ENCODE measurements at places on chromosomes 12 and 14.
A peak's percentile ranks its signal among the peaks of the same experiment; 100 is the strongest.

GRCh38 chr14:34111953-34112352, 161.1 kb upstream of the EGLN3 start:
- no peak for DNase-seq

GRCh38 chr12:90729736-90730135, 225.2 kb downstream of the CCER1 start:
- no peak for DNase-seq

DNA sequence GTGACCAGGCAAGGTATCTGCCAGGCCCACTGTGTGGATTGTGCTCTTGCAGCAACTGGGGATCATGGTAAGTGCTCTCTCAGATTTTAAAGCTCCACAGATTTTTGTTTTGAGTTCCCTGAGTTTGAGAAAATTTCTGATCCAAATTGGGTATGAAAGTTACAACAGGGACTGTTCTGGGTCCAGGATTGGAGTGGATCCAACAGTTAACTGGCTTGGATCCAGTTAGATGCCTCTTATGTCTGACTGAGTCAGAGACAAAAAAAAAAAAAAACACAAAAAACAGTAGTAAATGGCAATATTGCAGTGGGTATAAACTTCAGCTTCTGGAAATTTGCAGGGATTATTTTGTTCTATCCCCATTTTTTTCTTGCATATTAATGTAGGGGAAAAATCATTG, 598.8 kb downstream of the C12orf50 start:
- no peak for DNase-seq

- no peak for DNase-seq
These were observed 15.8 kb upstream of the OAS2 start for GRCh38 chr12:112962561-112962960.

- DNase-seq = no peak
These were observed 15.2 kb downstream of the NACA start for GRCh38 chr12:56709759-56710376.

DNA sequence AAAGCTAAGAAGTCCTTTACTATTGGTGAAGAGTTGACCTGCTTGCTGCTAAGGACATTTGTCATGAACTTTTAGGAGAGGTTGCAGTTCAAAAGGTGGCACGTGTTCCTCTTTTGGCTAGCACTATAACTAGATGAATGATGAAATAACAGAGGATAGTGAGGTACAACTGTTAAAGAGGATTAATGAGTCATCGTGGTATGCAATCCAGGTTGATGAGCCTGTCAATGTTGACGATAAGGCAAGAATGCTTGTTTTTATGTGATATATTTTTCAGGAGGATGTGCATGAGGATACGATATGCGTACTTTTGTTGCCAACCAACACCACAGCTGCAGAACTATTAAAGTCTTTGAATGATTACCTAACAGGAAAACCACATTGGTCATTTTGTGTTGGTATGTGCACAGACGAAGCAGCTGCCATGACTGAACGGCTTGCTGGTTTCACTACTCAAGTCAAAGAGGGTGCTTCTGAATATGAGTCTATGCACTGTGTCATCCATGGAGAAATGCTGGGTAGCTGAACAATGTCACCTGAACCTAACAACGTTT, 10.6 kb downstream of the CEP128 start:
- peak; percentile 75 for DNase-seq

DNA sequence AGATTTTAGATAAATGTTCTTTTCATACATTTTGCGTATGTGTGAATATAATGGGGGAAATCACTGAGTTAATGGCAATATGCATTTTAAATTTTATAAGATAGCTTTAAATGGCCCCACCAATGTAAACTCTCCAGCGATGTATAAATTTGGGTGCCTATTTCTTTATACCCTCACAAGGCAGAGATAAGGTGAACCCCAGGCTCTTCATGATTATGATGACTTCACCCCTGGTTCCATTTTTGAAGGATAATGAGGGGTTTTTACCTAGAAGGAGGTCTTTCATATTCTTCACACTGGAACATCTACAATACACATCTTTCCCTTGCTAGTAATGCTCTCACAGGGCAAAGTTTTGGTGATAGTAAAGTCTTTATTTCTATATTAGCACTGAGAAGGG, 35.2 kb downstream of the KLRG1 start:
- DNase-seq = no peak

DNA sequence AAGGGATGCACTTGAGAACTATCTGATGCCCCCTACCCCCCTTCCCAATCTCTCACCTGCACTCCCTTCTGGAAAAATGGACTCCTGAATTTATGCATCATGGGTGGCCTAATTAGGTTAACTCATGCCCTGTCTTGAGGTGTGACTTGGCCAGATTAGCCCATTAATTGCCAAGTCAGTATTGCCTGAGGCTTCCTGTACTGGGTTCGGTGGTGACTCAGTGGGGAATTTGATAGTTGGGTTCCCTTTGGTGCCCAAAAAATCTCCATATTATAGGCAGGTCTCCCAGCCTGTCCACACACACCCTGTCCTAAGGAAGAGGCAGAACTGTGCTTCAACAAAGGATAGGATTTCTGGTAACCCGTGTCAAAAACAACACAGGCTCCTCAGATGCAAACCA, 146.1 kb downstream of the CHST11 start:
- peak; percentile 72 for DNase-seq

DNA sequence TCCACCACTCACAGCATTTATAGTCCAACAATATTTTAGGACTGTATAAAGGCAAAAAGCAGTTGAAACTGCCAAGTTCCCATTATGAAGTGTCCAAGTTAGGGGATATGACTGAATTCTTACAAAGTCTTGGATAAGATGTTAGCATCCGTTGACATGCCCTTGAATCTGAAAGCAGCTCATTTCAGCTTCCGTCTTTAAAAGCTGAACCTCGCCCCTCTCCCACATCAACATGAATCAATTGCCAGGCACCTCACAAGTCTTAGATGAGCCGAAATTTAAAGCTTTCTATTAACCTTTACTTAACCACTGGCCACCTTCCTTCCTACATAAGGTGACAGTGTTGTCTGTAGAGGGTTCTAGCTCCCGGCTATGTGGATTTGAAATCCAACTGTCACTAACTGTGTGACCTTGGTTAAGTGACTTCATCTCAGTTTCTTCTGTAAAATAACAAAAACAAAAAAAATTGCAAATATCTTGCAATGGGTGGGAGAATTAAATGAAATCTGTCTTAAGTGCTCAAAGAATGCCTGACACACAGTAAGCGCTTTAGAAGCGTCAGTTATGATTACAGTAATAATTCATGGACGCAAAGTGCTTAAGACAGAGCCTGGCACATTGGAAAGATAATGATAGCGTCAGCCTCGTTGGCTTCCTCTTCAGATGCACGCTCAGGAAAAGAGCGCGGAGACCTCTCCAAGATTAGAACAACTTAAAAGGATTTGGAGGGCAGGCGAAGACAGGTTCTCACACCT, 1.2 kb downstream of the PPP1CC start:
- peak; percentile 76 for DNase-seq

DNA sequence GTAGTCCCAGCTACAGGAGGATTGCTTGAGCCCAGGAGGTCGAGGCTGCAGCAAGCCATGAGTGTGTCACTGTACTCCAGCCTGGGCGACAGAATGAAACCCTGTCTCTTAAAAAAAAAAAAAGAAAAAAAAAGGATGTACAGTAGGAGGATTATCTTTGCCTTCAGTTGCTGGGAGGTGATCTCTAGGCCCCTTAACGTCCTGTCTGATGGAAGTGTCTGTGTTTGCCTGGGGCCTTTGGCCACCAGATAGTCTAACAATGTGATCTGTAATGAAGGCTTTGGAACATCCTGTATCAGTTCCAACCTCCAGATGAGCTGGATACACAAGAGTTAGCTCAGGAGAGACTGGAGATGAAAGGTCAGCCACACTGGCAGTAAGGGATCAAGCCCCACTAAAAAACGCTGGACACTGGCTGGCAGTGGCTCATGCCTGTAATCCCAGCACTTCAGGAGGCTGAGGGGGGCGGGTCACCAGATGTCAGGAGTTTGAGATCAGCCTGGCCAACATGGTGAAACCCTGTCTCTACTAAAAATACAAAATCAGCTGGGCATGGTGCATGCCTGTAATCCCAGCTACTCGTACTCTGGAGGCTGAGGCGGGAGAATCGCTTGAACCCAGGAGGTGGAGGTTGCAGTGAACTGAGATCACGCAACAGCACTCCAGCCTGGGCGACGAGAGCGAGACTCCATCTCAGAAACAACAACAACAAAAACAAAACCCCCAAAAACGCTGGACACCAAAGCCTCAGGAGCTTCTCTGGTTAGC, 19.0 kb upstream of the HNF1A start:
- DNase-seq = no peak

- no peak for DNase-seq
These were observed 120.2 kb downstream of the SLC16A7 start for GRCh38 chr12:59716043-59716442.

DNA sequence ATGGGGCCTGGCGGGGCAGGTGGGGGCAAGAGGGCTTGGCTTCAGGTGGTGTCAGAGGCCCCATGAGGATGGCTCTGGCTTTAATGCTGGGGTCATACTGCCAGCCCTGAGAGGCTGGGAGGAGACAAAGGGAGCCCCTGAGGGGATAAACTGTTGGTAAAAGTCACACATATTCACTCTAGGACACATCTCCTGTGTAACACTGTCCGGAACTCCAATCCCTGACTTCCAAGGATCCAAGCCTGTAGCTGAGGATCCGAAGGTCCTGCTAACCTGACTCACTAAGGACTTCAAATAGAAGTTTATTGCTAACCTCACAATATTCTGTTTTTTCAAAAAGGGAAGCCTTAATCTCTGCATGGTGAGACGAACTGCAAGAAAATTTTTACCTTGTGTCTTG, 39.2 kb upstream of the GPR68 start:
- no peak for DNase-seq

- no peak for DNase-seq
These were observed 80.6 kb downstream of the RFX4 start for GRCh38 chr12:106663385-106663784.

DNA sequence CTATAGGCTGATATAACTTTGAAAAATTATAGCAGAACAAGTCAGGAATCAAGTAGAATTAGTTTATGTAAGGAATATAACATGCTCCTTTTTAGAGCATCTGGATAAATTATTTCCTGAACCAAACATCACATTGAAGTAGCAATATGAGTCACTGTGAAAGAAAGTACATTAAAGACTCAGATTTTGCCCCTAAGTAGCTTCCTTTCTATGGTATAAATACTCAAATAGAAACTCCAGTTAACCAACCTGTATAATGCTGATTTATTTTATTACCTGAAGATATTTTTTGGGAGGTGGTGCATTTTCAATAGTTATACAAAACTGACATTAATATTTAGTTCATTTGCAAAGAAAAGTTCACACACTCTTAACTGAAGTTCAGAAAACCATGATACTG, 312.1 kb downstream of the ITPR2 start:
- DNase-seq = no peak

- no peak for DNase-seq
These were observed 171.7 kb downstream of the NRXN3 start for GRCh38 chr14:78341827-78342389.

GRCh38 chr14:39417014-39417413, 15.2 kb downstream of the FBXO33 start:
- no peak for DNase-seq

- DNase-seq = no peak
These were observed 110.1 kb downstream of the SYNE2 start for GRCh38 chr14:63962906-63963305.

Measured in inflammatory macrophage treated with lipopolysaccharide for 4 hours (primary cell).